Activated CD4-positive, alpha-beta T cell treated with anti-CD3 and anti-CD28 coated beads for 48 hours (primary cell): ENCODE measurements at places on chromosomes 16 and 17.

GRCh38 chr16:30551781-30552180, 6.4 kb downstream of the ZNF764 start:
- DNase-seq, result peak; percentile 75

- DNase-seq, result no peak
These were observed 184.9 kb downstream of the SEC14L1 start for GRCh38 chr17:77325577-77326075.

DNA sequence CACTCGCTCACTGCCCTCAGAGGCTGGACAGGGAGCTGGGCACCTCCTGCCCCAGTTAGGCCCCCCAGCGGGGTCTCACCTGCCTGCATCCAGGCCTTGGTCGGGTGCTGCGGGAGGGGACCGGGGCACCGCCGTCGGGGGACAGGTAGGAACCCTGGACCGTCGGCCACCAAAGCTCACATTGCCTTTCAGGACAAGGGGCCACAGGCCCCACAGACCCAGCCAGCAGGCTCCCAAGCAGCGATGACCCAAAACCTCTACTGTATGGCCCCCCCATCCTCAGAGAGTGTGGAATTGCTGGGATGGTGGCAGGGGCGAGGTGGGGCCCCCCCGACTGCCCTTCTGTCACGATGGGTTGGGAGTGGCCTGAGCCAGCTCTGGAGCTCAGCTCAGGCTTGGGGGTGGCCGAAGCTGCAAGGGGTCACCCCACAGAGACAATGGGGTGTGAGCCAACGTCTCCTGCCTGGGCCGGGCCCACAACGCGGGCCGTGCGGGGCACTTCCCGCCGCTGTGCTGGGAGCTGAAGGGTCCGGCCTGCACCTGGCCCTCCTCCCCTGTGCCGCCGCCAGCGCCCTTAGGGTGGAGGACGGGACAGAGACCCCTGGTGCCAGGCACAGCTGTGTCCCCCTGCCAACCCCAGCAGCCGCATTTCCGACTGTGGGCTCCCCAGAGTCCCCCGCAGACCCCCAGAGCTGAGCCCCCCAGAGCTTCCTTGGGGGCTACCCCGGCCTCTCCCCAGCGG, 498 bp downstream of the IGFALS start:
- DNase-seq, result no peak

GRCh38 chr17:2421315-2422147, 20.7 kb upstream of the MNT start:
- DNase-seq, result no peak

DNA sequence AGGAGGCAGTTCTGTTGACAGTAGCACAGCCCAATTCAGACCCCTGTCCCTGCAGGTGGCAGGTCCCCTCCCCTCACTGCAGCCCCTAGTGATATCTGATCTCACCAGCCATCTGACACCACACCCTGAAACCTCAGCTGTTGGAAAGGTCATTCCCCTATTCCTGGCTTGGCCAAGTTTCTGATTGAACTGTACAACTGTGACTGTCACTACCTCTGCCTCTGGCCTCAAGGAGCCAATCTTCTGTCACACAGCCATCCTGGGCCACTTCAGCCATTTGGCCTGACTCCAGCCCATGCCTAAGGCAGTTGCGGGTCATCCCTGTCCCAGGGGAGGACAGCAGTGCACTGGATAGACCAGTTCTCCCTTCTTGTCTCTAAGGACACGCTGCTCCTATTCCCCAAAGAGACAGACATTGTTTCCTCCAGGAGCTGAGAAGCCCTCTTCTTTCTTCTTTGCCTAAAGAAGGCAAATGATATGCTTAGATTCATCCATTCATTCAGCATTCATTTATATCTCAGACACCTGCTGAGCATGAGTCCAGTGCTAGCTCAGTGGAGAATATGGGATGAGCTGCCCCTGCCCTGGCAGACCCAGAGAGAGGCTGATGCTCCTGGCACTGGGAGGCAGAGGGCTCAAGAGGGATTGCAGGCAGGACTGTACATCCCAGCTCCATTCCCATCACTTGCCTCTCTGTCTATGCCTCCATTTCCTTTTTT, 4.6 kb upstream of the ALDOA start:
- DNase-seq, result no peak

DNA sequence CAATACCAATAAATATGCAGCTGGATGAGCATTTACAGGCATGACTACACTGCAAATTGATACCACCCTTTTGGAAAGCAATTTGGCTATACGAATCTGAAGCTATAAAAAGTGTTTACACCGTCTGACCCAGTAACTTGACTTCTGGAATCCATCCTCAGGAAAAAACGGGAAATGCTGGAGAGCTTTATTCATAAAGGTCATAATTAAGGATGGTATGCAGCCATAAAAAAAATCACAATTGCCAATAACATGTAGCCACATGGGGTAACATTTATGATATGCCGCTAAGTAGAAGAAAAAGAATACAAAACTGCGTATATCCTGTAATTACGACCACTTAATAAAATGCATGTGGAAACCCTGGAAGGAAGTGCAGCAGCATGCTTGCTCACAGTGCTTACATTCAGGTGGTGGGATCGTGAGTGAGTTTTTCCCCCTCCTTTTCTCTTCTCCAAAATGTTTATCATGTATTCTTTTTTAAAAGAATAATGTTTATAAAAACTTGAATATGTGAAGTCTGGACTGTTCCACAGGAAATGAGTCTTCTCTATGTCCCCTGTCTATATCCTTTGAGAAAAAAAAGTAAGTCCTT, 34.2 kb downstream of the COPRS start:
- DNase-seq, result no peak
